ENCODE measurements at places on chromosomes 4 and X.

DNA sequence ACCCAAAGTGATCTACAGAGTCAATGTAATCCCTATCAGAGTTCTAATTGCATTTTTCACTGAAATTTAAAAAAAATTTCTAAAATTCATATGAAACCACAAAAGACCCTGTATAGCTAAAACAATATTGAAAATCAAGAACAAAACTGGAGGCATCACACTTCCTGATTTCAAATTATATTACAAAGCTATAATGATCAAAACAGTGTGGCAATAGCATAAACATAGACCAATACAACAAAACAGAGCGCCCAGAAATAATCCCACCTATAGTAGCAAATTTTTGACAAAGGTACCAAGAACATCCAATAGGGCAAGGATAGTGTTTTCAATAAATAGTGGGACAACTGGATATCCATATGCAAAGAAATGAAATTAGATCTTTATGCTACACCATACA lies 59.4 kb upstream of the PRKG2 start:
- no peak for DNase-seq

DNA sequence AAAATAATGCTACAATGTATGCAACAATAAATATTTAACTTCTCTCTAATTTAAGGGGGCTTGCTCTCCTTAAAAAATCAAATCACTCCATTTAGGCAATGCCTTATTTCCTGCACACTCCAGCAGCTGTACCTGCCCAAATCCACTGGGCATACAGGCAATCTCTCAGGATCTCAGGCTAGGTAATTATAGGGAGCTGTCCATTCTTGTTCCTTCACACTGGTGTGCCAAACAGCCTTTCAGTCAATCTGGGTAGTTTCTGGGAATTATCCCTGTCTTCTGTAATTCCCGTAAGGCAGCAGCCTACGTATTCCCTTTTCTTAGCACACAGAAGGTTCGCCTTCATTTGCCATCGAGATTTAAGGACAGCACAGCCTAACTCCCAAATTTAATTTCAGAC lies 922.6 kb upstream of the SLIT2 start:
- DNase-seq = no peak

DNA sequence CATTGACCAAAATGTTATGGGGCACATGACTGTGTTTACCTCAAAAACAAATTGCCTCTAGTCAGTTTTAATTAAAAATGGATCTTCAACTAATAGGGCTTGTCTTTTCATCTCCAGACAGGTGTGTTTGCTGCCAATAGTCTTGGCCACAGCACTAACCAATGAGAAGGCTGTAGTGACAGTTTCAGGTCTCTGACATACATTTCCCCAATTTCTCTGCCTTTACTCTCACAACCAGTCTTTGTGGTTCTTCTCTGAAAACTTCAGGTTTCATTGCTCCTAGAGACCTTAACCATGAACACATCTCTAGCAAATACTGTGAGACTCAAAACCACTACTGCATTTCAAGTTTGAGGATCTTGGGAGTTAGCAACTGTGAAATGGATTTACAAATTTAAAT lies 3.5 kb upstream of the EDNRA start:
- no peak for DNase-seq

GRCh38 chrX:150365990-150366911 lies 3.1 kb downstream of the MAMLD1 start:
- no peak for DNase-seq

GRCh38 chr4:165094873-165095272 lies 17.8 kb downstream of the TMEM192 start:
- no peak for DNase-seq

- DNase-seq = no peak
Measured at GRCh38 chr4:139171876-139172691, 4.9 kb downstream of the ELF2 start.

- DNase-seq = no peak
Measured at GRCh38 chr4:102151696-102152095, 193.6 kb downstream of the SLC39A8 start.

- DNase-seq = no peak
Measured at GRCh38 chr4:175386776-175387507, 425.1 kb downstream of the GPM6A start.

DNA sequence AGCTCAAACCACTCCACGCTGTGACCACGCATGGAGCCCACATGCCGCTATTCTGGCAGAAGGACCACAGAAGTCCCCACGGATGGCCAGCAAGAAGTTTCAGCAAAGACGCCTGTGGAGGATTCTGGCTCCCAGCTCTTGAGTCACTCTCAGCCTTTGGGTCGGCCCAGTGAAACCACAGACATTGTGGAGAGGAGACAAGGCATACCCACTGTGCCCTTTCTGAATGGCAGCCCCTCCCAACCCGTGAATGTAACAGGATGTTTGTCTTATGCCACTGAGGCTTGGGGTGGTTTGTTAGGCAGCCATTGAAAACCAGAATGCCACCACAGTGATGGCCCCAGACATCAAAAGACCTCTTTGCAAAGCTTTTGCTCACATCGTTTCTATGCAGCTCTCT lies 42.7 kb downstream of the ABLIM2 start:
- DNase-seq = no peak

DNA sequence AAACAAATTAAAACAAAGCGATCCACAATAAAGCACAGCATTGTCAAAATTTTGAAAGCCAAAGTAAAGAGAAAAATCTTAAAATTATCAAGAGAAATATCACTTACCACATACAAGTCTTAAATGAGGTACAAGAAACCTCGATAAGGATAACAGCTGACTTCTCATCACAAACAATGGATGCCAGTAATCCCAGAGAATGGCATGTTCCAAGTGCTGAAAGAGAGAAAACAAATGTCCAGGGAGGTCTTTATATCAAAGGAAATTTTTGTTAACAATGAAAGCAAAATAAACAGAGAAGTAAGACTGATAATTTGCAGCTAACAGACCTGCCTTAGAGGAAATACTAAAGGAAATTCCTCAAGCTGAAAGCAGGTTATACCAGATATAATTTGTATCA lies 460.4 kb upstream of the HS3ST1 start:
- no peak for DNase-seq

Data from cortex of kidney (tissue), 1 donor.